ENCODE measurements at places on chromosomes 11 and 22. TPM values are rescaled to one million over a fixed set of nuclear protein-coding genes. Genes with fewer than 3 reads are reported as not detected.

FREY1 gene
- 0.56 TPM for total RNA-seq

DNA sequence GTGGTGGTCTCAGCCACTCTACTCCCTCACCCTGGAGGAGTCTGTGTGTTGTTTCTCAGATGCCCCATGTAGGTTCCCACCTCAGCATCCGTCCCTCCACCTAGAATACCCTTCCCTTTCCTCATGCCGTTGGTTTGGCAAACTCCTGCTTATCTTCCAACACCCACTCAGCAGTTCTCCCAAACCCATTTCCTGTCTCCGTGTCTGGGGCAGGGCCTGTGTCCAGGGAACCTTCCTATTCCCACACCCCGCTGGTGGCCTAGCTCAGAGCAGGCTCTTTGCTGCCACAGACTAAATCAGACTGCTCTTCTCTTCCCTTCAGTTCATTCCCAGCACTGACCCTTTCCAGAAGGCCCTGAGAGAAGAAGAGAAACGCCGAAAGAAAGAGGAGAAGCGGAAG is 7.5 kb upstream of the SREBF2 start:
- no peak for ATAC-seq

GSTT2B gene
- 6.5 TPM for total RNA-seq

- ATAC-seq: no peak
Measured at GRCh38 chr11:12625438-12626071, 48.7 kb upstream of the TEAD1 start.

DNA sequence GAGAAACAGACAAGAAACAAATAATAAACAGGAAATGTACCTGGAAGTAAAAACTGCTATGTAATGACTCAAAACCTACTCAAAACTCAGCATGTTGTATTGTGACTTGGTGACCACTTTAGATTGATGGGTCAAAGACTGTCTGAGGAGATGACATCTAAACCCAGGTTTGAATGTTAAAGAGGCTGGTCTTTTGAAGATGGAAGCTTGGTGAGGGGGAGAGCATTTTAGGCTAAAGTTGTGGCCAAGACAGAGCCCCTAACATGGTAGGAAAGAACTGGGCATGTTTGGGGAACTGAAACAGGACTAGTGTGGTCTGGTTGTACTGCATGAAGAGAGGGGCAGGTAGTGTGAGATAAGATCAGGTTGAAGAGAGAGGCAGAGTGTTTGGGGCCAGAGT is 85.3 kb upstream of the MYO18B start:
- no peak for ATAC-seq

LGALS12 gene
- not detected for total RNA-seq

TIGD3 gene
- 0.16 TPM for total RNA-seq

- ATAC-seq: no peak
Measured at GRCh38 chr11:72673284-72673942, 809 bp downstream of the PDE2A start.

CBL gene
- 11.0 TPM for total RNA-seq

DNA sequence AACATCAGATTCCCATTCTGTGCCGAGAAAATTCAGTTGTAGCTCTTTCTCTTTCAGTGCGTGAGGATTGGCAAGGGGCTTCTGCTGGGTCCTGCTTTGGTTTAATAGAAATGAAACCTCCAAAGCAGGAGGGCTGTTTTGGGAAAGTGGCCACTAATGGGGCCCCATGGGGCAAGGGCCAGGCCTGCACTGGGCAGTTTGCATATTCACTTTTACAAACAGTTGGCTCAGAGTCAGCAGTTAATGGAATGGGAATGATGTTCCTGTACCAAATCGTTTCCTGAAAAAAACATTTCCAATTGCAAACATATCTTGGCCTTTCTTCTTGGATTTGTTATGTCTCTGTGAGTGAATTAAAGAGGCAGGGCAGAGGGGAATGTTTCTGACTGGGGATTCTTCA is 92.1 kb downstream of the PARVA start:
- no peak for ATAC-seq

All from esophagus mucosa (tissue), 1 donor.